ENCODE measurements at places on chromosomes 5 and 9.
A peak's percentile ranks its signal among the peaks of the same experiment; 100 is the strongest.

DNA sequence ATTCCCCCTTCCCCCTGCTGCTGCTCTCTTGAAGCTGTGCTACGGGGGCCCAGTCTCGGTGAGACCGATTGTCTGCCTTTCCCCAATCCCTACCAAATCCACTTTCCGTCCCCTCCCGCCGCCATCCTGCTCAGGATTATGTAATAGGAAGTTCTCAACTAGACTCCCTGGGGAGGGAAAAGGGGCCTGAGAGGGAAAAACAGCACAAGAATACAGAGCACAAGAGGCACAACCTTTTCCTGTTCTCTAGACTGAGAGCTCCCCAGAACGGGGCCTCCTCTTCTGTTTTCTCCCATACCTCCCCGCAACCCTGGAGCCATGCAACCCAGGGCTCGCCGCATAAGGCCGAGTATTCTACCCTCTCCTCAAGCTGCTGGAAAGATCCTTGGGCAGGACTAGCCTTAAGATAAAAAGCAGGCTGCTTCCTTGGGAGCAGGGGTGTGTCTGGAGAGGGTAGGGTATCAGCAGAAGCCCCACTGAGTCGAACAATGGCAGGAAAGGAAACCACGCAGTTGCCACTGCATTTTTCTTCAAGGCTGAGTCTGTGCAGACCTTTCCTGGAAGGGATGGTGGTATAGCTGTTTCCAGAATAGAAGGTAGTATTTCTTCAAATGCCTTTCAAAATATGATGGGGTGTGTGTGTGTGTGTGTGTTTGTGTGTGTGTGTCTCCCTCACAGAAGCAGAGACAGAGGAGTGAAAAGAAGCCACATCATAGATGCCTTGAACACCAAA is 12.9 kb downstream of the MYORG start:
- DNase-seq, result no peak

DNA sequence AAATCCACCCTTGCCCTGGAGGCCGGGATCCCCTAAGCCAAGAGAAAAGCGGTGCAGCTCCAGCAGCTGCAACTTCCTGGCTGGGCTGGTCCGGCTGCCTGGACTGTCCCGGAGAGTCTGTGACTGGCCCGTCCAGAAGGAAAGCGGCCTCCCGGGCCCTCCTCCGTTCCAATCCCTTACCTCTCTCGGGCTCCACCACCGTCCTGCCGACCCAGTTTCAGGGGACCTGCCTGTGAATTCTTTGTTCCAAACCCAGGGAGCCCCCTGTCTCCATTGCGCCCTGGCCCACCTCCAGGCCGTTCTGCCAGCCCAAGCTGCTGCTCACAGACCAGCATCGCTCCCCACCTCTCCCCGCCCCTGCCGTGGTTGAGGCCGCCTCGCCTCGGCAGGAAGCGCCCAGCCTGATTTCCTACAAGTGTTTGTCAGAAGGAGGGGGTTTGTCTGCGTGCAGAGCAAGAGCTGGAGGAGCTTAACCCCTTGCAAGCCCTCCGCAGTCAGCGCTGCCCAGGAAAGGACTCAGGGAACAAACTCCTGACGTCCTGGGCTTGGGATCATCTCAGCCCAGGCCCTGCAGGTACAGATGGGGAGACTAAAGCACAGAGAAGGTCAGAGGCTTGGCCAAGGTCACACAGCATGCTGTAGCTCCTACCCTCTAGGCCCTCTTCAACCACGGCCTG is at the start of gene AKNA:
Gene AKNA (minus strand): TSS at position 303 of the 677 bp plus-strand sequence. CDS start 6,649 bp downstream, outside the sequence.
- peak; percentile 83 for DNase-seq

GRCh38 chr9:95055851-95056551 is 261.5 kb downstream of the FANCC start:
- no peak for DNase-seq

DNA sequence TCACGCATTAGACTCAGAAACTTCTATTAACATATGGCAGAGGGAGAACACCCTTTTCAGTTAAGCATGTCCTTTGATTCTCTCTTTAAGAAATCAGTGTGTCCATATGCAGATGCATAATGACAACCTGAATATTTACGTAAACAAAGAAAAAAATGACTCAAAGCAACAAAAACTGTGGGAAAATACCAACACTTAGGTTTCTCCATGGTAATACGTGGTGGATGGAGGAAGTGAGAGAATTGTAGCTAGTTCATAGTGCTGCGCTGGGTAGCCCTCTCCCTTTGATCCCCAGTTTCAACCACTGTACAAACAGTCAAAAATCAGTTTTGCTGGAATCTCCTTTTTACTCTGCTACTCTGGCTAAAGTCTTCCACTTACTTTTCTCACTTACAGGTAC is 2.0 kb upstream of the MAP3K1 start:
- DNase-seq, result no peak

GRCh38 chr5:77396017-77396416 is 96.1 kb downstream of the WDR41 start:
- DNase-seq, result no peak

- DNase-seq, result no peak
Measured at GRCh38 chr9:98432960-98433359, 177.5 kb upstream of the TBC1D2 start.

- no peak for DNase-seq
Measured at GRCh38 chr5:98940581-98940980, 11.8 kb upstream of the CHD1 start.

- no peak for DNase-seq
Measured at GRCh38 chr5:84437673-84438315, 53.1 kb upstream of the EDIL3 start.

- no peak for DNase-seq
Measured at GRCh38 chr5:32848681-32849080, 137.6 kb downstream of the NPR3 start.

GRCh38 chr5:44183753-44184152 is 205.5 kb downstream of the FGF10 start:
- no peak for DNase-seq

GRCh38 chr5:171624396-171624795 is 161.2 kb upstream of the SMIM23 start:
- DNase-seq, result no peak

DNA sequence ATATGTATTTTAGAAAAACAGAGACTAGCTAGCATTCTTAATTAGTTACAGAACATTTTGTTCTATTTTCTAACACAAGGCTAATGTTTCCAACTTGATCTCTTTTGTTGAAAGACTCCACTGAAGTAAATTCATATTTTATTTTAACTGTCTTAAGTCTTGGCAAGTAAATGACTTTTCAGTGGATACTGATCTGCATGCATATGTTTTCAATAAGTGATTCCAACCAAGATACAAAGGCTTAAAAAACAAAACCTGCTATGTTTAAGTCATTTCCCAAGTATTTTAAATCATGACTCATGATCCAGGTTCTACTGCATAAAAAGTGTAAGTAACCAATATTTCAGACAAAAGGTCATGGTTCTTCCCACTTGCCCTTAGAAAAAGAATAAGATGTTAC is 5.7 kb downstream of the CDO1 start:
- DNase-seq, result no peak

DNA sequence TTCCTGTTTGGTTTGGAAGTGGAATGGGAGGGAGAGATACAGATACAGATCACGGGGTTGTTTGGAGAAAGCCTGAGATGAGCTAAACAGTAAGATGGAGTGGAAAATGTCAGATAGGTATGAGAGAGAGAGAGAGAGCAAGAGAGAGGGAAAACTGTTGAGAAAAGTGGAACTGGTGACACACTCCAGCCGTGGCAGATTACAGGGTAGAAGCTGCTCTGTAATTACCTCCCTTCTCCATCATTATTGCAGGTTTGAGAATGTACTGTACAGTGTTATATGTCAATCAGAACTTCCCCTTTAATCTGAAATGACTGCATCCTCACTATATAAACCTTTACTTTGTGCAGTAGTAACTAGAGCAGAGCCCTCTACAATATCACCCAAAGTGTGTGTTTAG is 74.5 kb upstream of the WWC1 start:
- DNase-seq, result no peak

- DNase-seq, result no peak
Measured at GRCh38 chr9:134648701-134649530, 7.3 kb downstream of the COL5A1 start.

GRCh38 chr5:6700074-6700684 is 13.1 kb upstream of the TENT4A start:
- DNase-seq, result no peak

DNA sequence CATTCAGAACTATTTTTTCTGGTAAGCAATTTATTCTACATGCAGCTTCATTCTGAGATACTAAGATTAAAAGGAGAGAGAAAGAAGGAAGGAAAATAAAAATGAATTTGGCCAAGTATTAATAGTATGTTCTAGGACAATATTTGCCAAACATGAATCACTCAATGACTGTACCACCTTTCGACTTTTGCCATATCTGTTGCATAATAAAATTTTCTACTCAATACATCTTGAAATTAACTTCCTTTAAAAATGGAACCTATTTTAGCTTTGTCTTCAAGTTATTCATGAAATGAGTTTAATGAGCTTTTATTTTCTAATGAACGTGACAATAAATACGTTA is 111.8 kb downstream of the MARCHF3 start:
- no peak for DNase-seq

GRCh38 chr9:130448035-130448624 is 3.4 kb downstream of the ASS1 start:
- DNase-seq, result no peak

GRCh38 chr9:34611251-34611810 is 566 bp downstream of the RPP25L start:
- no peak for DNase-seq

- no peak for DNase-seq
Measured at GRCh38 chr9:15248621-15249020, 58.4 kb downstream of the TTC39B start.

DNA sequence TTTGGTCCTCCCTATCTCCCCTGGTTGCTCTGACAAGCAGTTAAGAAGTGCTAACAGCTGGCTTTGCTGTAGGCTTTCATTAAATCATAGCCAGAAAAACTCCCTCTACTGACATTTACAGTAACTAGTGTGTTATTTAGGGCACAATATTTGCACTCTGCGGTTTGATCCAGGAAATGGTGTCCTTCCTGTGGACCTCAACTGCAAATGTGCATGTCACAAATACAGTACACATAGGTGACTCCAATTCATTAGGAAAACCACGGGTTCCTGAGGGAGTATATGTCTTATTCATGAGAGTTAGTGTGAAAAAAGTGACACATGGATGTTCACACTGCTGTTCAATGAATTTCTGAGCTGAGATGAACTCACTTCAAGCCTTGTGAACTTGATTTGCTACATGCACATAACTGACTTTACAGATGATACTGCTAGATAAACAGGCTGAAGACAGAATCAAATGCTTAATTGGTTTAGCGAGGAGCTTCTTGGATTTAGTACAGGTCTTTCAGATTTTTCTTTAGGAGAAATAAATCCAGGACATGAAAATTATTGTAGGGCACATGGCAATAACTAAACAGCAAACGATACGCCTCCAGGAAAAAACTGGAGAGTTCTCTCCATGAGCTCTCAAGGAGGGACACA is 281.5 kb downstream of the EFNA5 start:
- DNase-seq, result no peak

GRCh38 chr5:138078006-138078643 is 5.7 kb upstream of the WNT8A start:
- DNase-seq, result no peak

DNA sequence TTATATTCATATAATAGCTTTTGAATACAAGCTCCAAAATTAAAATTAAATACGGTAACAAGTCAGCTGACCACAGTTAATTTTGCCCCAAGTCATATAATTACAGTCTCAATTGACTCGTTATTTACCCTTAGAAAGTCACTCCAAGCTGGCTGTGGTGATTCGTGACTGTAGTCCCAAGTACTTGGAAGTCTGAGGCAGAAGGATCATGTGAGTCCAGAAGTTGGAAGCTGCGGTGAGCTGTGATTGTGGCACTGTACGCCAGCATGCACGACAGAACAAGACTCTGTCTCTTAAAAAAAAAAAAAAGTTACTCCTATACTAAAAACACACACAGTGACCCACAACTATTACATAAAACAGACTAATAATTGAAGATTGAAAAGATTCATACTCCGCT is 31.6 kb upstream of the DTWD2 start:
- DNase-seq, result no peak

DNA sequence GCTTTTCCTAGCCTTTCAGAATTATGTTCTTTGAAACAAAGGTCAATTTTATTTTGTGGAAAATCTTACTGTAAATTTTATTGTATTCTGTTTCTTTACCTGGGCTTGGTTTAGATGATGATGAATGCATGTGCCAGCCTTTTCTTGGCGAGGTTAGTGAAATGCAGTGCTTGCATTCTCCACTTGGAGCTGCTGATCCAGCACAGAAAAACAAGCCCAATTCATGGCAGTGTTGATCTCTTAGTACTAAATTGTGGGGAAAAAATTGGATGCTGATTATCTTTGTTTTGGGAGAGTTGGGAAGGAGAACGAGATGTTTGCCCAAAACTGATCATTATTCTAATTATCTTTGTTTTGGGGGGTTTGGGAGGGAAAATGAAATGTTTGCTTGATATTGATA is 3.7 kb downstream of the HABP4 start:
- DNase-seq, result no peak

DNA sequence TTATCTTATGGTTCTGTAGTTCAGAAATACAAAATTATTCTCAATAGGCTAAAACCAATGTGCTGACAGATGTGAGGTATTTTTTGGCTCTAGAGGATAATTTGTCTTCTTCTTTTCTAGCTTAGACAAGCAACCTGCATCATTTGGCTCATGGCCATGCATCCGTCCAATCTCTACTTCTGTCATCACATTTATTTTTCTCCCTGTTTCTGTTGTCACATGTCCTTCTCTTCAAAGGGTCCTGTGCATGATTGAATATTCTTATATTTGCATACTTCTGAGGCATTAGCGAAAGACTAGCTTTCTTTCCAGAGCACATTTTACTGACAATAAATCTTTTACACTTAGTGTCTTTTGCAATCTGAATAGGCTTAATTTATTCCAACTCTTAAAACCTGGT is 564.7 kb downstream of the CDH10 start:
- no peak for DNase-seq

DNA sequence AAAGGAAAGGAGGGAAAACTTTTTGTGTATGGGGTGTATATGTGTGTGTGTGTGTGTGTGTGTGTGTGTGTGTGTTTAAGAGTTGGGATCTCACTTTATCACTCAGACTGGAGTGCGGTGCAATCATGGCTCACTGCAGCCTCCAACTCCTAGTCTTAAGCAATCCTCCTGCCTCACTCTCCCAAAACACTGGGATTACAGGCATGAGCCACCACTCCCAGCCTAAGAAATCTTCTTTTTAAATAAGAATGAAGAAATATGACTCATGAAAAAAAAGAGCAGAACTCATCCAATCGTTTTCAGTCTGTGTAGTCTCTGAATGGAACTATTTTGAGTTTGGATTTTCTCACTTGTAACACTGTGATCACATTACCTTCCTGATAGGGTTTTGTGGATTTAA is 601.5 kb downstream of the ACTL7B start:
- no peak for DNase-seq

DNA sequence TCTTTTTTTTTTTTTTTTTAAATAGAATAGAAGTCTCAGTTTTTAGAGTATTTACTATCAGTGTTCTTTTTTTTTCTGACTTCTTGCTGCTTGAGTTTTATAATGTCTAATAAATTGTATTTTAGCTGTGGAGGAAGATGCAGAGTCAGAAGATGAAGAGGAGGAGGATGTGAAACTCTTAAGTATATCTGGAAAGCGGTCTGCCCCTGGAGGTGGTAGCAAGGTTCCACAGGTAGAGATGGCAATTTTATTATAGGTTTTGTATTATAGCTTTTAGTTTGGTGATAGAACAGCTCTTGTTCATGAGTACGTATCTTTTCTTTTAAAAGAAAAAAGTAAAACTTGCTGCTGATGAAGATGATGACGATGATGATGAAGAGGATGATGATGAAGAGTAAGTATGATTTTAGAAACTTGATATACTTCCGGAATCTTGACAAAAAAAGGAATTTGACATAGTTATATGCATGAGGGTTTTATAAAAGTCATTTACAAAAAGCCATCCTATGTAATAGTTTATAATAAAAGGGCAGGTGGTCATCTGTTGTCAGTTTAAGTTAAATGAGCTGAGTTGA is 5.0 kb downstream of the NPM1 start:
- no peak for DNase-seq

Measured in stimulated activated CD4-positive, alpha-beta T cell treated with anti-CD3 and anti-CD28 coated beads, Interleukin-2, amount 100 ng/mL, for 24 hours (primary cell).